ENCODE measurements at places on chromosomes 11 and 22.
A peak's percentile ranks its signal among the peaks of the same experiment; 100 is the strongest.

GRCh38 chr22:36807627-36808026 is 9.2 kb downstream of the PVALB start:
- no peak for DNase-seq

DNA sequence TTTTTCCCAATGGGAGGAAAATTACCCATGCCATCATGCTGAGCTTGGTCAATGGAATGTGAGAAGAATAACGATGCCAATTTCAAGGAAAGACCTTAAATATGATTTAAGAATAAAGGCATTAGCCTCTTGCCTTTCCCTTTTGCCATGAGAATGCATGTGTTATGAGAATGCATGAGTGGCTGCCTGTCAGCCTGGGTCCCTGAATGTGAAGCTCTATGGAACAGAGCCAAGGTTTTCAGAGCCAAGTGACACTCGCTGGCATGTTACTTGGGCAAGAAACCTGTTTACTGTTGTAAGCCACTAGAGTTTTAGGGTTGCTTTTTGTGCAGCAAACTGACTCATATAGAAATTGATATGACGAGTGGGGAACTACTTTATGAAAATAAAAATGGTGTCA is 75.7 kb downstream of the JRKL start:
- DNase-seq, result no peak

GRCh38 chr11:76376746-76377558 is 4.0 kb downstream of the THAP12 start:
- no peak for DNase-seq

DNA sequence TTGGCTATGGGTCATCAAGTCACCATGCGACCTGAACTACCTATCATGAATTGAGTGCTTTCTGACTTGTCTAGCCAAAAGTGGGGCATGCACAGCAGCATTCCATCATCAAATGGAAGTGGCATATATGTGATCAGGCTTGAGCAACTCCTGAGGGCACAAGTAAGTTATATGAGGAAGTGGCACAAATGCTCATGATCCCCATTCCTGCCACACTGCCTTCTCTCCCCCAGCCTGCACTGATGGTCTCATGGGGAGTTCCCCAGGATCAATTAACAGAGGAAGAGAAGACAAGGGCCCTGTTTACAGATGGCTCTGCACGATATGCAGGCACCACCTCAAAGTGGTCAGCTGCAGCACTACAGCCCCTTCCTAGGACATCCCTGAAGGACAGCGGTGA is 21.8 kb downstream of the MS4A4E start:
- DNase-seq, result no peak

DNA sequence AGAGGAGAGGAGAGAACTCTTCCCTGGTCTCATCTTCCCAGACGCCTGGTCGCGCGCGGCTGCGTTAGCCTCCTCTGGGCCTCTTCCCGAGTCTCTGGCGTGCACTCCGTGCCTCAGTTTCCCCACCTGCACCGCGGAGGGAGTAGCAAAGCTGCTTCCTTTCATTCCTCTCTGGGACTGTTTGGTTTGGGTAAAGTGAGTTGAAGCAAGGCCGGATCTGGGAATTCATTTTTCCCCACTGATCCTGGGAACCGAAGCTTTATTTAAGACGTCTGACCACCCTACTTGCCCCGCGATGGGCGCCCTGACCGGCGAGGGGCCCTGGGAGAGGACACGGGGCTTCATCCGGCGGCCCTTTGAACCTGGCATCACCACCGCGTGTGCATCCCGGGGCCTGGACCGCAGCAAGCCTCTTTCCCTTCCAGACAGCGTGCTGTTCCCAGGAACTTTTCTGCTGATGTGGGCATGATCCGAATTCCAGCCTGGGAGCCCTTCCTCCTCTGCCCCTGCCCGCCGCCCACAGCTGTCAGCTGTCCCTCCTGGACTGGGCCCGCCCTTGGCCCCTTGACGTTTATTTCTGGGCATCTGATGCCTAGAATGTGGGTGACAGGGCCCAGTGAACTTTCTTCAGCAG is 758 bp downstream of the LDLRAD3 start:
- no peak for DNase-seq

DNA sequence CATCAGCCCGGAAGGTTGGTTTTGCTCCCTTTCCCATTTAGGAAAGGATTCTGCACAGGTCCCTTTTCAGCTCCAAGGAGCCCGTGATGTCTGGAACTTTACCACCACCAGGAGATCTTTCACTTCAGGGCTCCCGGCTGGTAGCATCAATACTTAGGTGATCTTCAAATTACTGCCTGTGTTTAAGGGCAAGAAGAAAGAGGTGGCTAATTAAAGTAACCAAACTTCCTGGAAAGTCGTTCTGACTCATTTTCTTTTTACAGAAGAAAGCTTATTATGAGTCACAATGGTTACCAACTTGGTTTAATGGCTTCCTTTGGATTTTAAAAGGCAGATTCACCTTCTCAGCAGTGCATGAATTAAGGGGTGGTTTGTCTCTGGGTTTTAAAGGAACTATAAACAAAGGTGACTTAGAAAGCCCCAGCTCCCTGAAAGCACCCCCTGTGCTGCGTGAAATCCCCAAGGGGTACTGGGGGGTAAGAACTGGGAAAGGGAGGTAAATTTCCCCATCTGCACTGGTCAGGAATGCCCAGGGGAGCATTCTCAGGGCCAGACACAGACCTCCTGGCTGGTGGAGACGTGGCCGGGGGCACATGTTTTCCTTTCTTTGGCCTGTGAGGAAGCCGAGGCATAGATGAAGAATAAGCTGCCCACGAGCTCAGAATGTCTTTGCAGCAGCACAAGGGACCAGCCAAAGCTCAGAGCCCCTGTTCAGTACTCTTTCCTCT is 8.8 kb downstream of the POU2F3 start:
- no peak for DNase-seq

DNA sequence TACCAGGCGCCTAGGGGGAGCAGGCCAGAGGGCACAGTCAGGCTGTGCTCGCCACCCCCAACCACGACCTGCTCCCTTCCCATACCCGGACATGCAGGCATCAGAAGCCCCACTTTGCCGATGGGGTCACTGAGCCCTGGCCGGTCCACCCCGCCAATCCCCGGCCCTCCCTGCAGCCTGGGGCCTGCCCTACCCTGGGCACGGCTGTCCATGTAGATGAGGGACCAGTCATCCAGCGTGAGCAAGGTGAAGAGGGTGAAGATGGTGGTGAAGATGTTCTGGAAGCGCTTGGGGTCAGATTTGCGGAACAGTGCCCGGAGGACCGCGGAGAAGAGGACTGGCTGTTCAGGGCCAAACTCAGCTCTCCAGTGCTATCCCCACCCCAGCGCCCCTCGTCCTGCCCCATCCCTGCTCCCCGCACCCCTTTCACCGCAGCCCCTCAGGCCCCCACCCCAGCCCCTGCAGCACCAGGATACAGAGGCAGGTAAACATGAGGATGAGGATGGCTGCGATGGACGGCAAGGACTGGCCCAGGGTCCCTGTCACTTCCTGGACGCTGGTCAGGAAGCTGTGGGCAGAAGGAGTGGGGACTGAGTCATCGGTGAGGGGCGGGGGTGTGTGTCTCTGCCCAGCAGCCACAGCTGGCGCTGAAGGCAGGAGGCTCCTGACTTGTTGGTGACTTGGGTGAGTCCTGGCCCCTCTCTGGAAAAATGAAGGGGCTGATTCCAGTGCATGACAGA is 5.5 kb downstream of the CATSPER1 start:
- peak; percentile 53 for DNase-seq

DNA sequence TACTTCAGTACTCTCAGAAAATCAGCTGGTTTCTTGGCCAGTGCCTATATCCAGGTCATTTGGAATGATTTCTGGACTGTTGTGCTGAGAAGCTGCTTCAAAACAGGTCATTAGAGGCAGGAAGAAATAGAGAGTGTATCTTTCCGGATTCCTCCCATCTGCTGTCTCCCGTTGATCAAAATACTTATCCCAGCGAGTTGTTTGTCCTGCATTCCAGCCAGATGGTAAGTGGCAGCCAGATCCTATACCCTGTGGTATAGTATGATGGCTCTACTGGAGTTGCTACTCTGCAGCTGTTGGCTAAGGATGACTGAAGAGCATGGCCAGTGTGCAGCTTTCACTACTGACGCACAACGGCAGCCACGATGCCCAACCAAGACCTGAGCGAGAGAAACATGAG is 560.9 kb upstream of the ANO5 start:
- no peak for DNase-seq

DNA sequence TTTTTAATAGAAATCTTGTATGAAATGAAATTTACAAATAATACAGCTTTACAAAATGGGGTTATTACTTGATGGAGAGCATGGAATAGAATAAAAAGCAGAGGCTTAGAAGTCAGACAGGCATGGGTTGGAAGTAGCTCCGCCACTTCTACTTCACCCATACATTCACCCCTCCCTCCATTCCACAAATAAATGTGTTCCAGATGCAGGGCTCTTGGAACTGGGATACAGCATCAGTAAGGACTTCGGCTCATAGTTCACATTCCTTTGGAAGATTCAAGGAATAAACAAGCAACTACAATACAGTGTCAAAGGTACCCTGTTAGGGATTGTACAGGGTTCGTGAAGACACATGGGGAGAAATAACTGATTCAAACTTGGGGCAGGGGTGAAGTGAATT is 156.8 kb downstream of the WNT11 start:
- no peak for DNase-seq

DNA sequence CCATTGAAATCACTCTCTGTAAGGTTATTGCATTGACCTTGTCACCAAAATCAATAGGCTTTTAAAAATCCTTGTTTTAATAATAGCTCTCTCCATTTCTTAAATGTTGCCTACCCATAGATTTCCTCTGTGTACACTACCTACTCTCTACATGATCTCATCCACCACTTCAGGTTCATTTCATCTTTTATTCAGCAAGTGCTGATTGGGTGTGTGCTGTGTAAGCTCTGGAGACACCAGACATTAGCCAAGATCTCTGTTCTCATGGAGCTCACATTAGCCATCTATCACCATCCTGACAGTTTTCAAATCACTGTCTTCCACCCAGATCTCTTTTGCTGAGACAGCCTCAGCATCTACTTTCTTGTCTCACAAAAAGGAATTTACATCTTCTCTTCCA is 4.4 kb upstream of the MS4A10 start:
- no peak for DNase-seq

DNA sequence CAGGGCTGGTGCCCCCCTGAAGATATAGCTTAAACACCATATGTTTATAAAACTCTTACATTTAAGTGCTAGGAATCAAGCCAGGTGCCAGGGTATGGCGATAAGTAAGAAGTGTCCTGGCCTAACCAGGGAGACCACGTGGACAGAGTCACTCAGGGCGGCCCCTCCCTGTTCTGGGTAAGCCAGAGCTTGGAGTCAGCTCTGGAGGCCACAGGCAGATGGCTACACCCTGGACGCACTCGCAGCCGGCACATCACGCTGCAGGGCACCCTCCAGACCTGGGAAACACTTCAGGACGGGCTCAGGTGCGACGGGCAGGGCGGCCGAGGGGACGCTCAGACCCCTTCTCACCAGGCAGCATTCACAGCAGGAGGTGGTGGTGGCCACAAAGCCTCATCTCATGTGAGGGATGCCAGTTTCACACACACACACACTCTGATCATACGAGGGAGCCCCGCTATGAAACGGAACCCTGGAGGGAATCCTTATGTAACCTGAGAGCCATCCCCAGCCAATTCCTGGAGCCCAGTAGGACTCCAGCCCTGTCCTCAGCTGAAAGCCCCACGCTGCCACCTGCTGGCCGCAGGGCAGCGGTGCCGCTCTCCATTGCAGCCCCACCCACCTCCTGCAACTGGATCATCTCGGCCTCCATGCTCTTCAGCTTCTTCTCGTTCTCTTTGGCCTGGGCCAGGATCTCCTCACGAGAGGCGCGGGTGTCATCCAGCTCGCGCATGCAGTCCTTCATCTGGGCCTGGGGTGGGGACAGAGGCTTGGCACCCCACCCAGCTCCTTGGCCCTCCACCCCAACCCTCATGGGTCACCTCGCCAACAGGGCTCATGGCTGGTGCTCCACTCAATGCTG is 33.4 kb downstream of the APOL1 start:
- DNase-seq, result peak; percentile 73

DNA sequence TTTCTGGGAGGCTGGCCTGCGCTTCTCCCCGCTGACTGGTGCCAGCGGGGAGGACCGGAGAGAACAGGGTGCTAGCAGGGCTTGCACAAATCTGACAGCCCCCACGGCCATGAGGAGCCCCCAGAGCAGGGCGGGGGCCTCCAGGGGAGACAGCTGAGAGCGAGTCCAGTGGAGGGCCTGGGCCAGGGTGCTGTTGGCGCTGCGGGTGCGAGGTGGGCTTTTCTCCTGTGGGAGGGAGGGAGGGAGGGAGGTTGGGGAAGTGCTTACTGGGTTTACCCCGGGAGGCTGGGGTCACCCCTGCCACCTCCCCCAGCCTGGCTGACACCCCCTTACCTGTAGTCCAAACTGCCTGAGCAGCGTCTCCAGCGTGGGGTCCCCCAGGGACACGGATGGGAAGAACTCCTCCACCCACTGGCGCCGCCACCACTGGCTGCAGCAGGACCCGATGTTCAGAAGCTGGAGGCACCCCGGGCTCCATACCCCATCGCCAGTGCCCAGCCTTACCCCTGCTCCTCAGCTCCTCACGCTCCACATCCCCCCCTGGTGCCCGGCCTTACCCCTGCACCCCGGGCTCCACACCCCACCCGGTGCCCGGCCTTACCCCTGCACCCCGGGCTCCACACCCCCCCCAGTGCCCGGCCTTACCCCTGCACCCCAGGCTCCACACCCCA is 3.9 kb downstream of the LMF2 start:
- DNase-seq, result no peak

DNA sequence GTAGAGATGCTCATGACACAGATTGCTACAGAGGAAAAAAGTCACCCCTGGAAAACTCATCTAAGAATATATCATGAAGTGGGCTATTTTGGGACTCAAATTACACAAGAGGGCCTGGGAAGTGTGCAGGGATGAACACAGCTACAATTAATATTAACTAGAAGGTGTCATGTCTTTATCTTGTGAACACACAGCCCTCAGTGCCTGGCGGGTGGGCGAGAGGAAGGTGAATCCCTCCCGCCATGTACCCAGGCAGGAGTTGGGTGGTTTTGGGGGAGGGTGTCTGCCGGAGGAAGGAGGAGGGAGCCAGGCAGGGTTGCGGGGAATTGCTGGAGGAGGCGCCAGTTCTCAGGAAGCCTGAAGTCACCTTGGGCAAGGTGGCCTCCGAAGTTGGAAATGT is 5.1 kb upstream of the FAM83F start:
- DNase-seq, result no peak

- no peak for DNase-seq
These were observed 3.7 kb downstream of the ZDHHC8 start for GRCh38 chr22:20135265-20135664.

- no peak for DNase-seq
These were observed 25.5 kb upstream of the CREB3L1 start for GRCh38 chr11:46251954-46252353.

- DNase-seq, result no peak
These were observed 13.5 kb upstream of the OSBP2 start for GRCh38 chr22:30680991-30681770.

DNA sequence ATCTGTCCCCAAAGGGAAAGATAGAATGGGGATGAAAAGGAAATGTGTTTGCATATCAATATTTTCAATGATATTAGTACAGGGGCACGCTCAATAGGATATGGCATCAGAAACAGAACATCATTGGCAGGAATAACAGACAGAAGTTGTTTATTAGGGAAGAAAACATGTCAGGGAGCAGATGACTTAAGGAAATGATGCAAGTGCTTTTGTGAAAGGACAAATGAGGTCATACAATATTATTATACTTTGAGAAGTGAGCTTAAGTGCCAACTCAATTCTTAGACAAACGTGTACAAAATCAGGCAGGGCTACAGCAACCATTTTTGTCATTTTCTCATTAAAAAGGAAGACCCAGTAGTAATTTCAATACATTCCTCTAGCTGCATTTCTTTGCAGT is 388.4 kb downstream of the SOX6 start:
- no peak for DNase-seq

GRCh38 chr22:39839204-39839603 is 54.4 kb downstream of the ENTHD1 start:
- DNase-seq, result no peak

- no peak for DNase-seq
These were observed 1250.2 kb upstream of the CNTN5 start for GRCh38 chr11:97770570-97770969.

Measured in left colon (tissue), 2 donors.